ENCODE measurements at places on chromosomes 3 and 15.

DNA sequence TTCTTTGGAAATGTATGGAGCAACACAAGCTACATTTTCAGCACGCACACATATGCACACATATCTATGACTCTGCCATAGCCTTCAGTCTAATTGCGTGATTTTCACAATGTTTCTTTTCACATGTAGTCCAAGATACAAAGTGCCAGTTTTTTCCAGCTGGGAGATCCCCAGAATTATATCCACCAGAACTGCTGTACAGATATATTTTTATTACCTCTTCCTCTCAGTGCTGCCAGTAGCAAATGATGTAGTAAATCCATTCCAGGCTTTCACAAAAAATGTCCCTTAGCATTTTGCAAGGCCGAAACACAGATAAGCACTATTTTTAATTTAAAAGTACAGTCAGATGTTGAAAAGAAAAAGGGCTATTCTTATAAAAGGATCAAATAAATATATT, 719.8 kb upstream of the SEMA6D start:
- DNase-seq = no peak

GRCh38 chr15:69144530-69144929, 15.9 kb upstream of the GLCE start:
- DNase-seq = no peak

- DNase-seq = no peak
These were observed 312.6 kb downstream of the AGBL1 start for GRCh38 chr15:86392296-86392695.

GRCh38 chr3:73215281-73215680, 153.8 kb downstream of the EBLN2 start:
- DNase-seq = no peak

DNA sequence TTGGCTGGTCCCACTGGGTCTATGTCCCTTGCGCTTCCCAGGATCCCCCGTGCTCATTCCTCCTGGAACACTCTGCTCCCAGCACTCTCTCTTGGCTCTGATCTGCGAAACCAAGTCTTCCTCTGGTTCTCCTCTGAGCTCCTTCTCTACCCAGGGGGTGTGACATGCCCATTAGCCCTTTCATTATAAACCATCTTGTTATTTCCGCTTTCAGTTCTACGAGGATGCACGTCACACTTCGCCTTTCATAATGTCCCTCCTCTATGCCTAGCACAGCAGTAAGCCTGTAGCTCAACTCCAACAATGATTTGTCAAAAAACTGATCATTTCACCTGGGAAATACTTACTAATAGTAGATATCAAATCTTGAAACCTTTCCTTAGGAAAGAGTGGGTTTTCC, 52.0 kb upstream of the RAD18 start:
- DNase-seq = no peak

GRCh38 chr15:83842281-83842680, 188.4 kb downstream of the ADAMTSL3 start:
- DNase-seq = no peak

DNA sequence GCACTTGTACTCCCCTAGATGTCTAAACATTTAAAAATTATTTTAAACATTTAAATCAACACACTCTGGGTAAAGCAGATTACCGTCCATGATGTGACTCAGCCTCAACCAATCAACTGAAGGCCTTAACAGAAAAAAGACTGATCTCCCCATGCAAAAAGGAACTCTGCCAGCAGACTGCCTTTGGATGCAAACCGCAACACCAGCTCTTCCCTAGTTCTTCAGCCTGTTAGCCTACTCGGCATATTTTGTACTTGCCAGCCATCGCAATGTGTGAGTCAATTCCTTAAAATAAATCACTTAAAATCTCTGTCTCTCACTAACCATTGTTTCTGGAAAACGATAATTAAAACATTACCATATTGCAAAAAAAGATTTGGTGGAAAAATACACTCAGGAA, 375.9 kb downstream of the RSL24D1 start:
- no peak for DNase-seq

- no peak for DNase-seq
These were observed 127.6 kb downstream of the MEIS2 start for GRCh38 chr15:36972704-36973103.

Data from femur (tissue), 1 donor.